ENCODE measurements at places on chromosomes 1 and 21.
A peak's percentile ranks its signal among the peaks of the same experiment; 100 is the strongest.

- DNase-seq: no peak
Observed at GRCh38 chr1:53868565-53868964, 21.0 kb downstream of the YIPF1 start.

GRCh38 chr1:83849191-83850061, 149.5 kb downstream of the TTLL7 start:
- DNase-seq: no peak

DNA sequence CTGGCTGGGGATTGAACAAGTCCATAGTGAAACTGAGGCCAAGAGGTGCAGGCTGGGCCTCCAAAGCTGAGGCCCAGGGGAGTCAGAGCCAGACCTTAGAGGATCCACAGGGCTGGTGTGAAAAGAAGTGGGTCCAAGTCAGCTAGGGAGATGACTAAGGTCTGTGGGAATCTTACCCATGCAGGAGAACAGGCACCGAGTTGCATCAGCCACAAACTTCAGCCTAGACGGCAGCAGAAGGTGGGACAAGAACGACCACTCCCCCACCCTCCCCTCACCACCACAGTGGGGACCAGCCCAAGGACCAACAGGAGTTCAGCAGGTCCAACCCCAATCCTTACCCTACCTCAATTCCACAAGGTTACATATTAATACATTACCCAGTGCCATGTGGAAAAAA, 282.3 kb downstream of the TTLL7 start:
- peak; percentile 3 for DNase-seq

- DNase-seq: peak; percentile 90
Observed at GRCh38 chr1:86788300-86789206, 84.2 kb downstream of the SH3GLB1 start.
